ENCODE measurements at places on chromosomes 2 and 18. TPM values are rescaled to one million over a fixed set of nuclear protein-coding genes. Genes with fewer than 3 reads are reported as not detected.

Gene VSNL1
- 2.4 TPM for total RNA-seq

Gene SIX3
- total RNA-seq: not detected

Gene DGUOK
- total RNA-seq: 87.3 TPM

Gene UPP2
- not detected for total RNA-seq

Gene NXPH2
- total RNA-seq: not detected

Gene HS6ST1
- total RNA-seq: 15.6 TPM

Gene NEURL3
- total RNA-seq: not detected

Gene PID1
- total RNA-seq: 32.3 TPM

Gene RBM44
- total RNA-seq: 0.34 TPM

Gene FAM228A
- total RNA-seq: not detected

Gene CYS1
- 0.13 TPM for total RNA-seq
